Astrocyte of the cerebellum (primary cell): ENCODE measurements at places on chromosomes 2 and 18.

GRCh38 chr2:196239622-196240587 is 68.5 kb upstream of the STK17B start:
- DNase-seq = peak; percentile 40

DNA sequence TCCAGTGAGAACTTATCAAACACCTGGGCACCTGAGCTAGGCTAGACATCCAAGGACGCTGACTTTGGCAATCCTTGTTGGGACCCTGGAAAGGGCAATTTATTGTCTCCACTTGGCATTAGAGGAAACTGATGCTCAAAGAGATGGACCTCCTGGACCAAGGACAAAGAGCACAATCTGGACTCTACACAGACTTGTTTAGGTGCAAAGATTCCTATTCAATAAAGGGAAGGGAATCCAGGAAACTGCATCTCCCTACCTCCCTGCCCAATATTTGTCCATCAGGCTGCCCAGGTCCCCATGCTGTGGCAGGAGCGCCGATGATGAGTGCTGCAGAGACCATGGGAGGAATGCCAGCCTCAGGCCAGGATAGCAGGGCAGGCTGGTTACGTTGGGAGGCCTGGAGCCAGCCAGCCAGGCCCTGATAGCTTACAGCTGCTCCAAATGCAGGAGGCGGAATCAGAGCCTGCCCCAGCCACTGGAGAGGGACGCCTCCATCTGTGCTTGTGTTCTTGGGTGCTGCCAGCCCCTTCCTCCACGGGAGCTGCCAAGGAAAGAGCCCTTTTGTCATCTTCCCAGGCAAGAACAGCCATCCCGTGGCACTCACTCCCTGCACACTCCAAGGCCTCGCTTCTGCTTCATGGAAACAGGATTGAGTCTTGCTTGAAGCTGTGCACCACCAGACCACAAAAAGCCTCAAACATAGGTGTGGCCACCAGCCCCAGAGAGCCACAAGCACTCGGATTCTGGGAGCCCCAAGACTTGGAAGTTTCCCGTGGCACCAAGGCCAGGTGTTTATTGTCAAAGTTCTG is 60.0 kb downstream of the HS1BP3 start:
- no peak for DNase-seq

GRCh38 chr2:40579247-40579646 is 127.4 kb upstream of the SLC8A1 start:
- DNase-seq = no peak

DNA sequence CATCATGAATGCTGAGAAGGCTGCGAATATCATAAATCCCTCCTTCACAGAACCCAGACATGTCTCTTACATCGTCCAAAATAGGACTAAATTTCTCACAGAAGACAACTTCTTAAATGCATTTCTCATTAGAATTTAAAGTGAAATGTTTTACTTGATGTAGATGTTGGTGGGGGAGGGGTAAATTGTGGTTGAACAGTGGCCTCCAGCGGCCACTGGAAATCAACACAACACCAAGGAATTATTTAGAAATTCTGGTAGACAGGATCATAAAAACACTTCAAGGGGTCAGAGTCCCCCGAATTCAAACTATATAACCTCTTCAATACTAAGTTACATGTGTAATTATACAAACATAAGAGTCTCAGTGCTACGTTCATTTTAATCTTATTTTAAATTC is 135.9 kb downstream of the ABCA12 start:
- peak; percentile 26 for DNase-seq

- DNase-seq = no peak
Observed at GRCh38 chr18:62637807-62638687, 77.3 kb upstream of the PHLPP1 start.
